Activated T-cell treated with anti-CD3 and anti-CD28 coated beads for 24 hours (primary cell): ENCODE measurements at places on chromosomes 1 and 21.

- DNase-seq, result no peak
Measured at GRCh38 chr1:15509586-15509985, 14.4 kb downstream of the CASP9 start.

DNA sequence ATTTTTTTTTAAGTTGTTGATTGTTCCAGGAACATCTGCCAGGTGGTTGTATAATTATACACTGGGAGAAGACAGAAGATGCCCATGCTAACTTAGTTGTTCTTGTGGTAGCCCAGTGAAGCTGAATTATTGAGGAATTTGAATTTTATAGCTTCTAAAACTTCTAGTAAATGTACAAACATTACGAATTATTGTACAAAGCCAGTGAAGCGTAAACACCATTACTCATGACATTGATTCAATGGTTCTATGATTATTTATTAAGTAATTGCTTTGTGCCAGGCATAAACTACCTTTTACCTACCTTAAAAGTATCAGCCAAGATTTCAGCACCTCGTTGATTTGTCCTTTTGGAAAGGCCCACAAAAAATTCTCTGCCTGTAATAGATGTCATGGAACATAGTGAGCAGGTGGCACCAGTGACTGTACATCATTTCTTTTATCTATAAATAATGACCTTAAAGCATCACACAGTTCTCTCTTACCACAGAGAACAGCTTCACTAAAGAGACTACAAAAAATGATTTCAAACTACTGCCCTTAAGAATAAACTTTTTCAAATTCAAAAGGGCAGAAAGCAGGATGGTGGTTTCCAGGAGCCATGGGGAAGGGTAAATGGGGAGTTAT, 74.9 kb upstream of the BCL10 start:
- DNase-seq, result no peak

- peak; percentile 71 for DNase-seq
Measured at GRCh38 chr1:209755926-209756614, at the start of gene TRAF3IP3. TSS of gene TRAF3IP3 (plus strand) at chr1:209756053. CDS start at chr1:209760040, 3,987 bp downstream.

GRCh38 chr1:11026052-11026451, 13.6 kb downstream of the TARDBP start:
- no peak for DNase-seq

- DNase-seq, result no peak
Measured at GRCh38 chr1:108983114-108983513, 19.8 kb upstream of the CLCC1 start.

DNA sequence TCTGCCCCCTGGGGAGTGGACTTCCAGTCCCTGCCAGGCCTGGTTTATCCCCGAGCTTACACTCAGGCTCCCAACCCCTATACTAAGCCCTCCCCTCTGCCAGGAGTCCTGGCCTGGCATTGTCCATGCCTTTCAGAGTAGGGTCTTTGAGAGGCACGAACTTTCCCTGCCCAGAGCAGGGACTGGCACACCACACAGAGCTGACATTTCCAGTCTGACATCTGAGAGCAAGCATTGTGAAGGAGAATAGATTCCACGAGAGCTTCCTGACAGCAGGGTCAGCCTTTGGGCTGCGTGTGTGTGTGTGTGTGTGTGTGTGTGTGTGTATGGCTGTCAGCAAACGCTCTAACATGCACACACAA, 59.5 kb upstream of the LAPTM5 start:
- no peak for DNase-seq

DNA sequence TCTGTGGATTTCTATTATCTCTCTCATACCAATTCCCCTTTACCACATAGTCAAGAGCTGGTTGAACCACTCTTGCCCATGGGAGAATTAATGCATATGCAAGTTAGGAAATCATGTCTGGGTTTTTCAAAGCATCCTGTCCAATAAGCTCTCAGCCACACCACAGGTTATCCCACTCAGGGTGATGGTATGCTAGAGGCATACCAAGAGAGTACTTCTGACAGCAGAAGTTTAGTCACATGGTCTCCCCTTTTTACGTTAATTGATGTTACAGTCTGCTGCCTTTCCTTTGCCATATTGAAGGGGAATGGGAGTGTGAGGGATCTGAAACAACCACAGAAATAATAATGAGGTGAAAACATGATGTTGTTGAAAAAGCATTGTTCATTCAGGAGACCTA, 135.8 kb upstream of the PBX1 start:
- no peak for DNase-seq
